ENCODE measurements at places on chromosomes 12 and 14. TPM values are rescaled to one million over a fixed set of nuclear protein-coding genes. Genes with fewer than 3 reads are reported as not detected.

Gene TAS2R8
- polyA plus RNA-seq: not detected

Gene GPRC5A
- 84.3 TPM for polyA plus RNA-seq

Gene IGF1
- polyA plus RNA-seq: not detected

- DNase-seq: no peak
Measured at GRCh38 chr14:57485635-57486034, 8.0 kb downstream of the CCDC198 start.

DNA sequence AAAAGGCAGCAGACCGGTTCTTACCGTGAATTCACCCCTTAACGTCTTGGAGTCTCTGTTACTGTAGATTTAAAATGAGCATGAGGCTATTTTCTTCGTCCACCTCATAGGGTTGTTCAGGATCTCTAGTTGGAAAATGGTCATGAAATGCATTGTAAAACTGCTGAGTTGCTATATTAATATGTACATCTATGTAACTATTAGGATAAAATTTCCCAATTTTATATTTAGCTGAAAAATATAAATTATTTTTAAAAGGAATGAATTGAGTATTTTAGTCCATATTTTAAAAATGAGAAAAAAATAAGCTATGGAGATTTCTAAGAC, 272.7 kb downstream of the ALG10B start:
- no peak for DNase-seq

- no peak for DNase-seq
Measured at GRCh38 chr12:107512391-107512790, 173.2 kb upstream of the PWP1 start.

DNA sequence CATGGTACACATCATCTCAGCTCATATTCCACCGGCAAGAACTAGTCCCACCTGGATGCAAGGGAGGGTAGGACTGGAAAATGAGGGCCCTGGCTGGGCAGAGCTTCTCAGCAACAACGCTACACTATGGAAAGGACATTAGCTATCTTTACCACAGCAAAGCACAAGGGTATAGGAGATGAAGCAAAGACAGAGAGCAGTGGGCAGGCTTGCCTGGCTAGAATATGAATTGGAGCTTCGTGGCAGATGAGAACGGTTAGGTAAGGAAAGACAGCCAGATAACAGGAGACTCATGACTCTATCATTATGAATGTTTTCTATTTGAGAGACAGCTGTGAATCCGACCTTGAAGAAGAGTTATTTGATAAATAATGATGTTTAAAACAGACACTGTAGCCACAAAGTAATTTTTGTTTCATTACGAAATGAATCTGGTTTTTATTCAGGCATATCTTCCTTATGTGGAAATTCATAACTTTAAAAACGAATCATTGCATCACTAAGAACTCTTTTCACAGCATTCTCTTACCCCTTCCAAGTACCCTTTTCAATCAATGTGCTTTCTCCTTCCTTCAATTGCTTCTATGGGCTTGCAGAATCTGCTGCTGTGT, 59.1 kb upstream of the PCED1B start:
- DNase-seq: no peak

GRCh38 chr12:129561304-129561703, 342.5 kb downstream of the TMEM132D start:
- no peak for DNase-seq
